A172 (cell line): ENCODE measurements at places on chromosomes 12 and 14.

DNA sequence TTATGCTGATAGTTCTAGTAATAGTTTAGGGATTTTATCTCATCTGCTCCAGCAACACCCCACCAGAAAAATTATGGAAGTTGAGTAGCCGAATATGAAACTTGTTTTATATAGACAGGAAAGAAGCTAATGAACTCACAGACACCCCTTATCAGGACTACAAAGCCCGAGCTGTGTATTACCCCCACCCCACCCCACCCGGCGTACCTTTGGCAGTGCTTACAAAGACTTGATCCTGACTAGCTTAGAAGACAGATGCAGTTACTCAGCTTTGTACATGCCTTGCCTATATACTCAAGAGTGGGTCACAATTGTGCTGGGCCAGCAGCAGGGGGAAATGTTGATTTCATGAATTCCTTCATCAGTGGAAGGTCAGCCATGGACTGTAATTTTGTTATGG lies 22.4 kb downstream of the PROX2 start:
- no peak for DNase-seq

DNA sequence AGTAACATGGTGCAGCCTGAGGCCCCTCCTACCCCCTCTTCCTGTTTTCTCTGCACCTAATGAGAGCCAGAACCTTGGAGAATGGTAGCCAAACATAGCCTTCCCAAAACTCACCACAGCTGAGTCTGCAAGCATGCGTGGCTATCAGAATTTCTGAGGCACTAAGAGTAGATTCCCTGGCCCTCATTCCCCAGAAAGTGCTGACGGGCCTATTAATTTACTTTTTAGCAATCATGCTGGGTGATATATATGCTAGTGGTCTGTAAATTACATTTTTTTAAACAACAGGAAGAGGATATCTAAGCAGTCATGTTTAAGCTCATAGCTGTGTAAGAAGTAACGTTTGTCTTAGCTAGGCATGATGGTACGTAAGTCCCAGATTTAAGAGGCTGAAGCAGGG lies 30.4 kb downstream of the KANSL2 start:
- DNase-seq: no peak

GRCh38 chr14:55798406-55798805 lies 218.4 kb downstream of the KTN1 start:
- no peak for DNase-seq

DNA sequence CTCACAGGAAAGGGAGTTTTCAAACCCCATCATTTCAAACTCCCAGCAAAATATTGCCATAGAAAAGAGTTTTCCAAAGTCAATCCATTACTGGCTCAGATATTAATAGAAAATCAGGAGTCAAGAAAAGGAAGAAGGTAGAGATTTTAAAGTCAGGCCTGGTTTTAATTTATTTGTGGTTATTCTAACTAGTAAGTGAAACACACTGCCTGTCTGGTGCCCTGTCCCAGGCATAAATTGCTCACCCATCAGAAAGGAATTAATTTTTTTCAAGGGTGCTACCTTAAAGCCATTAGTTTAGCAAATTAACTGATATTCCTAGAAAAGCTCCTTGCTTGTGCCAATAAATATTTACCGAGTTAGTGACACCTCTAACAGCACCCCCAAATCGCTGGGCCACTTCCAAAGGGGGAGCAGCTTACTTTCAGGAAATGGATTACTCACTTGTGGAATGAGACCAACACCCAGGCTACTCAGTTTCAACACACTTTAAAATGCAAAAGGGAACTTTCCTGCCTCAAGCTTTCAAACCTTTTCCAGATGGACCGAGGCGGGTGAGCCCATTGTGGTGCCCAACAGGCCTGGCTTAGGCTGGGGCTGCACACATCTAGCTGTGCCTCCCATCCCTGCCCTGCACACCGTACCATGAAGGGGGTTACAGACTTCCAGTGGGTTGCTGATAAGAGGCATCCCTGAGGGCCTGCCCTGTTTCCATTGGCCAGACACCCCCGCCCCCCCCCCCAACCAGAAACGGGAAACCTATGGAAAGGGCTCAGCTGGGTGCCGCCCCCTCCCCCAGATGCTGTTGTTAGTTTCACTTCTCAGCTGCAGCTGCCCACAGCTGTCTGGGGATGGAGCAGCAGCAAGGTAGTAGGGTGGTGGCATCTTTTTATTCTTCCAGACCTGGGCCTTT lies 117.2 kb downstream of the SAMD4A start:
- peak; percentile 67 for DNase-seq

- DNase-seq: no peak
Observed at GRCh38 chr12:131816495-131816894, 11.7 kb upstream of the MMP17 start.

DNA sequence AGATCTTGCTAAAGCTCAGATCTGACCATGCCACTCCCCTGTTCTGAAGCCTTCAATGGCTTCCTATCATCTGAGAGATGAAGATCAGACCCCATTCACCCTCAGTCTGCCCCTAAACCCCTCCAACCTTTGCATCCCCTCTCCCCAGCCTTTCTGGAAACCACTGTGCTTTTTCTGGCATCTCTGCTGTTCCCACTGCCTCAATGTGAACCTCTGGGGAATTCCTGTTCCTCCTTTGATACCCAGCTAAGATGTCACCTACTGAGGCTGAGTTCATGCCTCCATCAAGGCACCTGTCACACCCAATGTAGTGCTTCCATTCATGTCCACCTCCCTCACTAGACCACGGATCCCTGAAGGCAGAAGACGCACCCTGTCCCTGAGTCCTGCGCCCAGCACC lies 19.3 kb downstream of the CYP46A1 start:
- DNase-seq: no peak

GRCh38 chr14:26851793-26852192 lies 254.0 kb upstream of the NOVA1 start:
- DNase-seq: no peak

DNA sequence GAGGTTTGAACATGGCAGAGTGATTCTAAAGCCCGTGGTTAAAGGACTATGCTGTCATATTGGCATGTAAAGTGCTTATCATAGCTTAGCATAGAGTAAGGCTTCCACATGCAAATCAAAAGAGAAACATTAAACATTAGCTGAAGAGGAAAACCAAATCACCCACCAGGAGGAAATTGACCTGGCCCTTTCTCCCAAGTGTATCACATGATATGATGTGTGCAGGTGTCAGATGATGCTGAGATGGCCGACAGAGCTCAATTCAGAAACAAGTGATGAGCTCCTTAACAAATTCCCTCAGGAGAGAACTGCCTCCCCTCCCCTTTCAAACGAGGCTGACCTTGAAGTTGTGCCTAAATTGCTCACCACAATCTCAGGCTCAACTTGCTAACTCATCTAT lies 217.1 kb upstream of the BTG1 start:
- no peak for DNase-seq

- no peak for DNase-seq
Observed at GRCh38 chr14:100568164-100568997, 18.8 kb downstream of the BEGAIN start.

DNA sequence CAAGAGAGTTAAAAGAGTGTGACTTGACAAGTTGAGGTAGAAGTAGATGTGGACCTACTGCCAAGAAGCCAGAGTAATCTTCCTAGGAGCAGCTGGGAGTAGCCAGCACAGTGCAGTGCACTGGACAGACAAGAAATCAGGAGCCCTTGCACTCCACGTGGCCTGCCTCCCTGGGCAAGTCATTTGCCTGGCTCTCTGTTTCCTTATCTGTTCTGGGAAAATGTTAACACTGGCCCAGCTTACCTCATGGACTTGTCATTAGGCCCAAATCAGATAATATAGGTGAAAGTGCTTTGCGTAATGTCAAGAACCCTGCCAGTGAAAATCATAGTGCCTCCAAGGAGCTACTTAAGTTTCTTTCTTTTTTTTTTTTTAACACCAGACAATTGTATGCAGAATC lies 19.2 kb downstream of the SLC7A8 start:
- DNase-seq: no peak

DNA sequence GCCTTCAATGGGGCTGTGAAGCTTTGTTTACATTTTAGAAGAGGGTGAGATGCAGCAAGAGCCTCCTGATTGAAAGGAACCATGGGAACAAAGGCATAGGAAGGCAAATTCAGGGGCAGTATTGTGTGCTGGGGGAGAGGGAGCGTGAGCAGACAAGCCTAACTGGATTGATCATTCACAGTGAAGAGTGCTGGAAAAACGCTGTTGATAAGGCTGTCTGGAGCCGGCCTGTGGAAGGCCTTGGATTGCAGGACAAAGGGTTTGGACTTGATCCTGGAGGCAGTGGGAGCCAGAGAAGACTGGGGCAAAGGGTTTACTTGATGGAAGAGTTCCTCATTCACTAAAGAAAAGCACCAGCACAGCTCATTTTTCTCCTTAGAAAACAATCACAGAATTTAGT lies 160.5 kb downstream of the PAH start:
- no peak for DNase-seq

DNA sequence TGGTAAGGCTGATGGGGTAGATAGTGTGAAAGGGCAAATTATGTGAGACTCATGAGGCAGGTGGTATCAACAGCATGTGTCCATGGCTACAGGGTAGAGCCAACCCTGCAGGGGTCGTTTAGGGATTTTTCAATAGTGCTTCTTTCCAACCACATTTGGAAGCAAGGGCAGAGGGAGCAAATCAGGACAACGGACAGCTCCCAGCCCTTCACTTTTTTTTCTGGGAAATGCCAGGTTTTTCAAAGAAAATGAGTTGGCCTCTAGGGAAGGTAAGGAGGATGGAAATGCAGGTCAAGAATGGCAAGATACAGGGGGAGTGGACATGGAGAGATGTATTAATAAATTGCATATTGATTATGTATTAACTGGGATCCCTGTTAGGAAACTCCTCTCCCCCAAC lies 4.9 kb upstream of the CMA1 start:
- no peak for DNase-seq

DNA sequence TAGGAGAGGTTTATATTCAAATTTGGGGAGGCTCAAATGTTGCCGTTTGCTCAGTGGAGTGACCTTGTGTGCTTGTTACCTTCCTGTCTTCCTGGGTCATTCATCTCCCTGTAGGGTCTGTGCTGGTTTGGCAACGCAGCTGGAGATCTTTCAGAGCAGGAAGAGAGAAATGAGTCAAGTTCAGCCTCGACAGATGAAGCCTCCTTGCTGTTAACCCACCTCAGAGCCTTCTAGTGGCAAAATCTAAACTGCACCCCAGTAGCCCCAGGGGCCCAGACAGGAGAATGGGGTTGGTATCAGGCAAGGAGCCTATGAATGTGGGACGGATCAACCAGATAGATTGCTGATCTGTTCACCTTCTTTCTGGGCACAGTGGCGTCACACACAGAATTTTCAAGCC lies 999.3 kb downstream of the VRK1 start:
- no peak for DNase-seq
